ENCODE measurements at places on chromosomes 6 and 20.
A peak's percentile ranks its signal among the peaks of the same experiment; 100 is the strongest.

- DNase-seq, result no peak
These were observed 12.9 kb upstream of the SLC22A7 start for GRCh38 chr6:43284991-43285781.

DNA sequence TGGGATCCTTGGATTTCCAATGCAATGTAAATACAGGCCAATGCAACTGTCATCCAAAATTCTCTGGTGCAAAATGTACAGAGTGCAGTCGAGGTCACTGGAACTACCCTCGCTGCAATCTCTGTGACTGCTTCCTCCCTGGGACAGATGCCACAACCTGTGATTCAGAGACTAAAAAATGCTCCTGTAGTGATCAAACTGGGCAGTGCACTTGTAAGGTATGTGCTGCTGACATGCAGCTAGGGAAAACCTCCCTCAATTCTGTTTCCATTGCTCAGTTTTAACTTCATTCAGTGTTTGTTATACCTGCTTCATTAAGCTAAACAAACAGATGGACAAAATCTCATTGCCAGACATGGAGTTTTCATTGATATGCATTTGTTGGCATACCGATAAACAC lies 397.1 kb downstream of the ARHGAP18 start:
- no peak for DNase-seq

GRCh38 chr6:126941751-126942150 lies 176.7 kb upstream of the RSPO3 start:
- no peak for DNase-seq

- DNase-seq, result no peak
These were observed 112.0 kb upstream of the SIRPA start for GRCh38 chr20:1783245-1783644.

DNA sequence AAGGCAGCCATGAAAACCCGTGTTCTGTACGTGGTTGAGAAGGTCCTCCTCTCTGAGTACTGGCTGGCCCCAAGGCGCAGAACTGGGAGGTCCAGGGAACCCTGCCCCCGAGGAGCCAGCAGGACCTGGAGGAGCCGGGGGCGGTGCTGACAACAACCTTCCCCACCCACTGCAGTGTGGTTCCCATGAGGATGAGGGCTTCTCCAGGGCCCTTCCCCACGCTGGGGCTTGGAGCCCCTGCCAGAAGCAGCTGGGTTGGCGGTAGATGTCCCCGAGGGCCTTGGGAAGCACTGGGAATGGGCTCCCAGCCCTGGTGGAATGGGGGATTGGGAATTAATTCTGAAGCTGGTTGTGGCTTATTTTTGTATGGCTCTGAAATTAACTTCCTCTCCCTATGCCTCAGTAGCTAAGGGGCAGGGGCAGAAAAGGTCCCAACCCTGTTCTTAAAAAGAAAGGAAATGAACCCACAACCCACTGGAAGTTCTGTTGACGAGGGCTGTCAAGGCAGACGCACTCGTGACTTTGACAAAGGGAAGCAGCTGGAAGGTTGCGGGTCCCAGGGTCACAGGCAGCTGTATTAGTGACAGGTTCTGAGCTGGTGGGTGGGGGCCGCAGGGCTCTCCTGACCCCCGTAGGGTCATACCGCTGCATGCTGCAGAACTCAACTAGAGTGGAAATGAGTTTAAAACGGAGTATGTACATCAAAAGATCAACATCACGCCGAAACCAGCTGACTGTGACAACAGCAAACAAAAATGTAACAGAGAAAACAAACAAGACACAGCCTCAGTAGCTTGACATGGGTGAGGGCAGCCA lies 13.9 kb upstream of the HELZ2 start:
- DNase-seq, result no peak

GRCh38 chr20:1616858-1617434 lies 2.9 kb downstream of the SIRPB1 start:
- no peak for DNase-seq

- no peak for DNase-seq
These were observed 115.3 kb upstream of the ID4 start for GRCh38 chr6:19721766-19722377.

DNA sequence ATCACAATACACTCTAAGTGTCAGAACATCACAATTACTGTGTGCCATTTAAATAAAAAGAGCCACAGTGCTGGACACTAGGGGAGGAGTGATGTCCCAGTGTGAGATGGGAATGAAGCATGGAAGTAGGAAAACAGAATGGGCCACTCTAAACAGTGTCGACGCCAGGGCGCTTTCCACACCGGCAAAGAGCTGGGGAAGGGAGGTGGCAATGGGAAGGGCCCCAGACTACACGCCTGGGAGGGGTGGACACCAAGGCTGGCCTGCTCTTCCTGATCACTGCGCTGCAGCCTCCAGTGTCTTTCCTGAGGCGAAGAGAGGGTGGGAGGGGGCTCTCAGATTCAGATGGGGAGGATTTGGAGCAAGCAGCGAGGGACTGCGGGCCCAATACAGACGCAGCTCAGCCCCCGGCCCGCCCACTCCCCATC lies 75.9 kb downstream of the ERMARD start:
- no peak for DNase-seq

DNA sequence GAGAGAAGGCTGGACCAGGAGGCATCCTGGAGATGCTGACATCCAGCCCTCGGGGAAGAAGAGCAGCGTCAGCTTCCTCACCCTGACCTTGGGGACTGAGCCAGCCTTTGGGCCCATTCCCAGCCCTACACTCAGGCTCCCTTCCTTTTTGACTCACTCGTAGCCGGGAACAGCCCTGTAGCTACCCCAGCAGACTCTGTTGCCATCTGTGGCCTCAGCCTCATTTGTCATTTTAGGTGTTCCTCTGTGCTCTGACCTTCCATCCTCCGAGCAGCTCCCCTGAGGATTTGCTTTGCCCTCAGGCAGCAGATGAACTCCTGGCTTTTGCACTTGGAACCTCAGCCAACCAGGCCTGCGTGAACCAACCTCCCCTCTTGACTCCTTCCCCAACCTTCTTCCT lies 67.5 kb downstream of the ELOVL2 start:
- no peak for DNase-seq

- DNase-seq, result no peak
These were observed 20.8 kb downstream of the C20orf173 start for GRCh38 chr20:35508493-35509218.

DNA sequence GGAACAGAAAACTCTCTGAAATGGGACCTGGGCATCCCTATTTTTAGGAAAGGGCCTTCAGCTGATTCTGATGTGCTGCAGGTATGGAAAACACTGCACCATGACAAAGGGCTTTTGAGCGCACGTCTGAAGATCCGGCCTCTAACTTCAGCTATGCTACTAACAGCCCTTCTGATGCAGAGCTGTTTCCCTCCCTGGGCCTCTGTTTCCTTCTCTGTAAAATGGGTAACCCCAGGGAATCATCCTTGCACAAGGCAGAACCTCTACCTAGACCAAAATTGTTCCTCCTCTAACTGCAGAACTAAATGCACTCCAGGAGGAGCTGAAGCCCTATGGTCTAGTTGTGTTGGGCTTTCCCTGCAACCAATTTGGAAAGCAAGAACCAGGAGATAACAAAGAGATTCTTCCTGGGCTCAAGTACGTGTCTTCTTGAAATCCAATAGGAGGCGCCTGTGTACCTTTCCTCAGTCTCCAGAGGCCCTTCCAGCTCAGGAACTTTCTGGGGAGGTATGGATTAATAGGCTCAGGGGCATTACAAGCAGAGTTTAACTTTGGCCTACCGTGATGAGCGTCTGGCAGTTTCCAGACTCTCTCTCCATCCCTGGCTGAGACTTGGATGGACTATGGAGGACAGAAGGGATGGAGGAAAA lies 5.9 kb downstream of the GPX5 start:
- DNase-seq, result no peak

DNA sequence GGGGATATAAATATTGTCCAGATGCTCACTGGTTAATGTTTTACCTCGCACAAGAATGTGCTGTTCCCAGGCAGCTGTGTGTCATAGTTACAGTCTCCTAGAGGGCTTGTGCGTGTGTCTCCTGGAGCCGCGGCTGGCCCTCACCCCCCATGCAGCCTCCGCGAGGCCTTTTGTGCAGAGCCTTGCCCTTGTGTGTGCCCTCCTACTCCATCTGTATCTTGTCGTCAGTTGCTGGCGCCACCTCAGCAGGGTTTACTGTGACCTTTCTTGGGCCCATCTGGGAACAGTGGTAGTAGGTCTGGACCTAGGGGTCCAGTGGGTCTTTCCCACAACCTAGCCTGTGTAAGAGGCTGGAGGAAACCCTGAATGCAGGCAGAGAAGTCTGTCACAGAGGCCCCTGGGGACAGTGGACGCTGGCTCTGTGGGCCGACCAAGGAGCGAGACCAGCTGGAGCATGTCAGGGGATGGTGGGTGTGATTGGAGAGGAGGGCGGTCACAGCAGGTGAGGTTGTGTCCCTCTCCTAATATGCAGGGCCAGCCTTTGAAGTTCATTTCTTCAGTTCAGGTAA lies 35.2 kb downstream of the PPP1R14C start:
- DNase-seq, result no peak

- DNase-seq, result no peak
These were observed 203.8 kb downstream of the MYLK4 start for GRCh38 chr6:2546901-2547300.

DNA sequence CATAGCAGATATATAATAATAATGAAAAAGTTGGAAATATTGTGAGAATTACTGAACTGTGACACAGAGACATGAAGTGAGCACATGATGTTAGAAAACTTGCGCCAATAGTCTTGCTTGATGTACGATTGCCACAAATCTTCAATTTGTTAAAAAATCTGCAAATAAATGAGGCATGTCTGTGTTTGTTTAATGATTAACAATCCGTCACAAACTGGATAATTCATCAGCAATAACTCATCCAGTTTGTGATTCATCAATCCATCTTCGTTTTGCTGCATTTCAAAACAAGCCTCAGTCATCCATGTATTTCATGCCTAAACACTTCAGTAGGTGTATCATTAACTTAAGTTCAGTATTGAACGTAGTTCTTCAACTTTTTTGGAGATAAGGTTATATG lies 25.5 kb upstream of the SMIM26 start:
- no peak for DNase-seq

DNA sequence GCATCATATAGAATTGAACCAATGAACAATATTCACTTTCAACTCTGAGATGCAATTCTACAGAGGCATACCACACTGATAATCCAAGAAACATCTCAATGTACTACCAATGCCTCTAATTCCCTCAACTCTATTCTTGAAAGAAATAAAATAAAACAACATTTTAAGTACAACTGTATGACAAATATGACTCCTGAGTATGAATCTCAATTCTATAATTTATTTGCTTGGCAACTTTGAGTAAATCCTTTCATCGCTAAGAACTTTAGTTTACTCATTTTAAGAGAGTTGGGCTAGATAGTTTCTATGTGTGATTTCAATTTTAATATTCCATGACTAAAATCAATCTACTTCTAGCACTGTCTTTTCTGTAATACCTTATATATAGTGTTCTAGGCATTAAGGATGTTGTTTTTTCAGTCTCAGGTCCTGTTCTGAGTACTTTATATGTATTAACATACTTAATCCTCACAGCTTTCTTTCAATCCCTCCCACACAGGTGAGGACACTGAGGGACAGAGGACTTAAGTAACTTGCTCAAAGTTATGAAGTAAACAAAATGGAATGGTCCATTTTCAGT lies 33.4 kb downstream of the GOPC start:
- no peak for DNase-seq

DNA sequence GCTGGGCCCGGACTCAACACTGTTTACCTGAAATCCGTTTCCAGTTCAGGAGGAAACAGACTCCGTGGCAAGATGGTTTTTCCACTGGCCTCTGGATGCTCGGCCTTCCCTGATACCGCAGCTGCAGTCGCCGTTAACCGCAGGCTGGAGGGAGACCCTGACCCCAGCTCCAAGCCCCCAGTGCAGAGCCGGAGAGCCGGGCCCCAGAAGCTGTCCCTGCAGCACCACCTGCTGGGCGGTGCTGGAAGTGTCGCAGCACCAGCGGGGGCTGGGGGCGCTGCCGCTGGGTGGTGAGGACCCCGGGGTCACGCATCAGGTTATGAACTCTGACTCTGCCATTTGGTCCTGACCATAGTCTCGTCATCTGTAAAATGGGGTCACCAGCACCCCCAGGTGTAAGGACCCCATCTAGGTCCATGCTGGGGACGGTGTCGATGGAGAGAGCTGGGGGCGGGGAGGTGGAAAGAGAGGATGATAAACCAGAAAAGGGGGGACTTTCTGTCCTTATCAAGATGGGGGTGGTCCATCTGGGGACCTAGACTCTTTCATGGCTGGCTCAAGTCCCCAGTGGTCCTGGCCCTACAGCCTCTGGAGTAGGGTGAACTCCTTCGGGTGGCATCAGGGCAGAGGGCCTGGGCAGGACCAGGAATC lies 20.8 kb upstream of the CHRNA4 start:
- peak; percentile 6 for DNase-seq

- no peak for DNase-seq
These were observed 113.3 kb upstream of the CDYL start for GRCh38 chr6:4662886-4663285.

DNA sequence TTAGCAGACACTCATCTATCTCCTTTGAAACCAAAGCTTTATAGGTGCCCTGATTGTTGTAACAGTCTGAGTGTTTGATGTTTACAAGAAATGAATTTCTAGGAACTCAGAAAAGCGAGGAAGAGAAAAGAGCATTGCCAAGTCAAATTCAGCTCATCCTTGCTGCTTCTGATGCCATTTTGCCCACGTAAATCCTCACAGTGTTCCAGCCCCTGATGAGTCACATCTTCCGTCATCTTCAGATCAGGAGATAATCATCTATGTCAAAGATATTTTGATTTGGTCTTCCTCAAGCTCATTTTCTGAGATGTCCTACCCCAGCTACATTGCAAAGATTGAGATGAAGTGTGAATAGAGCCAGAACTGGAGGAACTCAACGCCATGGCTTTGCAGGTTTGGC lies 426.2 kb downstream of the BMP2 start:
- DNase-seq, result no peak

DNA sequence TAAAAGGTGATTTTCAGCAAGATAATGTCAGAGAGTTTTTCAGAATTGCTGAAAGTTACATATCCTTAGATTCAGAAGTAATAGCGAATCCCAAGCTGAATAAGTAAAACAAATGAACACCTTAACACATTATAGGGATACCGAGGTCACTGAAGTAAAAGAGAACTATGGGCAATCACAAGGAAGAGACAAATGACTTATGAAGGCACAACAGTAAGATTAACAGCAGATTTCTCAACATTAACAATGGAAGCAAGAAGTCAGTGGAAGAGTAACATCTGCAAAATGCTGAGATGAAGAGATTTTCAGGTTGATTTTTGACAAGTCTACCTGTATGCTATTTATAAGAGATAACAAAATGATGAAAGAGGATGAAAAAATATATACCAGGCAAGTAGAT lies 86.1 kb upstream of the EZR start:
- DNase-seq, result no peak

DNA sequence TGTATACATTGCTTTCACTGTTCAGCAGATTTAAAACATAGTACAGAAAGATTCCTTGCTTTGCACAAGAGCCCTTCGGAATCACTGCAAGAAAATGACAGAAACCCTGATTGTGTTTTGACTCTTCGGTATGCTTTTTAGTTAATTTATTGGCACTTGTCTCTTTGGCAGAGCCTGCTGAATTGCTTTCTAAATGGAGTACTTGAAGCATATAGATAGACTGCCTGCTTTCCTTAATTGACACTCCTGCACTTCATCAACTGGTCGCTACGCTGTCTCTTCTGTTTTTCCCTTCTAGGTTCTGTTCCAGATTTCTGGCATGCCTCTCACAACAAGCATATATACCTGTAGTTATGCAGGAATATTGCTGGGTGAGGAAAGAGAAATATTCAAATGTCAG lies 22.4 kb upstream of the RBM24 start:
- no peak for DNase-seq
